ENCODE measurements at places on chromosomes 6 and 20.
A peak's percentile ranks its signal among the peaks of the same experiment; 100 is the strongest.

DNA sequence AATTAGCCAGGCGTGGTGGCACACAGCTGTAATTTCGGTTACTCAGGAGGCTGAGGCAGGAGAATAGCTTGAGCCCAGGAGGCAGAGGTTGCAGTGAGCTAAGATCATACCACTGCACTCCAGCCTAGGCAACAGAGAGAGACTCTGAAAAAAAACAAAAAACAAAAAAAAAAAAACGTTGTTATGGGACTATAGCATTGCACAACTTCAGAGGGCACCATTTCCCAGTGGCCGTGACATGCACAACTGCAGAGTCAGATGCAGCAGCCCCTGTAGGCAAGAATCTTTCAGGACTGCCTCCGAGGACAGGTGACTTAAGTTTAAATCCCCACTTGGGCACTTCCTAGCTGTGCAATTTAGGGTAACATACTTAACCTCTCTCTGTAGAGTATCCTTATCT, 64.0 kb downstream of the ZNF217 start:
- H3K4me1 ChIP-seq, result no peaks in the 10 kb centered on the region
- H3K27me3 ChIP-seq, result no peaks in the 10 kb centered on the region
- no peaks in the 10 kb centered on the region for H3K36me3 ChIP-seq
- H3K4me3 ChIP-seq, result no peak overlapping the region
- DNase-seq, result no peak

- no peak overlapping the region for H3K27ac ChIP-seq
- no peak for DNase-seq
- H3K27me3 ChIP-seq, result peaks cover 13% of the 10 kb centered on the region
- no peak overlapping the region for H3K4me3 ChIP-seq
Observed at GRCh38 chr6:7749478-7749877, 23.6 kb downstream of the BMP6 start.

GRCh38 chr20:4805663-4806449, 84.1 kb downstream of the PRND start:
- H3K27ac ChIP-seq, result no peak overlapping the region
- H3K4me1 ChIP-seq, result peaks cover 14% of the 10 kb centered on the region
- peaks cover 9% of the 10 kb centered on the region for H3K36me3 ChIP-seq

- H3K27me3 ChIP-seq, result no peaks in the 10 kb centered on the region
- H3K4me3 ChIP-seq, result peak overlapping the region; percentile 77
- peaks cover 5% of the 10 kb centered on the region for H3K4me1 ChIP-seq
- H3K36me3 ChIP-seq, result peaks cover 2% of the 10 kb centered on the region
- peak overlapping the region; percentile 79 for H3K27ac ChIP-seq
Observed at GRCh38 chr6:167827583-167828324, 1.0 kb downstream of the AFDN start.

DNA sequence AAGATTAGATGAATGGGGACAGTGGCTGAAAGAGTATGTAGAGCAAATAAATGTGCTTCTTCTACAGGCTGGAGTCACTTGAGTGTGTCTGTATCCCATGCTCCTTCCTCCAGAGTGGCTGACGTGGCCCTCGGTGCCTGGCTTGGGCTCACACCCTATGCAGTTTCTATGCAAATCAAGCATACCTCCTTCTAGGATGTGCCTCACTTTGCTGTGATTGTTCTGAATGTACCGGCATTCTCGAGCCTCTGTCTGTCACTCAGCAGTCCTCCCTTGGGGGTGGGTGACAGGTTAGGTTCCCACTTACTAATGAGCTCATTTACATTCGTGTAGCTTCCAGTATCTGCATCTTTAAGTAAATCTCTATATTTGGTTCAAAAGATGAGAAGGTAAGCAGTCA, 55.1 kb upstream of the HDDC2 start:
- H3K36me3 ChIP-seq, result no peaks in the 10 kb centered on the region
- no peak for DNase-seq
- no peak overlapping the region for H3K4me3 ChIP-seq
- H3K27me3 ChIP-seq, result peaks cover 29% of the 10 kb centered on the region
- peaks cover 17% of the 10 kb centered on the region for H3K4me1 ChIP-seq

DNA sequence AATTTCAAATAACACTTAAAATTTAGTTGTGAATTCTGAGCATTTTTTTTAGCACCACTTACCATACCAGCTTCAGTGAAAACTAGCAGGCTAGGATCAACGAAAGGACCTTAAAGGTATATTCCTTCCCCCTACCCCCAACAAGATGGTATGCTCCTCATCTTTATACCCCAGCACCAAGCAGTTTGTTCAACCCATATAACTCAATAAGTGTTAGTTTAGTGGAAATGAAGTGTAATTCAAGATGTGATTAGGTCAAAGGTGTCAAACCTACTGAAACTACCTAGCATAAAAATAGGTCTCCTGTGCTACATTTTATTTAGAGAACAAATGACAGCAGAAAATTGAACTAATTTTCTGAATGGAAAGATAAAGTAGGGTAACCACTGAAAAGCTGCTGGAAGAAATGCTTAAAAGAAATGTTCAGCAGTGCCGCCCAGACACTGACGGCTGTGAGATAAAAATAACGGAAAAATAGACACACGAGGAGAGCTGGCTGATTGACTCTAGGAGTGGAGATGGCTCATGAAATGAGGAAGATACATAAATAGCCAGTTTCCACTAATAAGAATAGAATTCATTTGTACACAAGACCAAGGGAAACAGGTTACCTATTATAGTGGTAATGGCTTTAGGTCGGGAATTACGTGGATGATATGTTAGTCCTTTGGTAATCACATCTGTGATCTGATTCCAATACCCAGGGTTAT, 94.8 kb downstream of the IPCEF1 start:
- no peak overlapping the region for H3K4me3 ChIP-seq
- no peaks in the 10 kb centered on the region for H3K27me3 ChIP-seq
- H3K27ac ChIP-seq, result no peak overlapping the region

DNA sequence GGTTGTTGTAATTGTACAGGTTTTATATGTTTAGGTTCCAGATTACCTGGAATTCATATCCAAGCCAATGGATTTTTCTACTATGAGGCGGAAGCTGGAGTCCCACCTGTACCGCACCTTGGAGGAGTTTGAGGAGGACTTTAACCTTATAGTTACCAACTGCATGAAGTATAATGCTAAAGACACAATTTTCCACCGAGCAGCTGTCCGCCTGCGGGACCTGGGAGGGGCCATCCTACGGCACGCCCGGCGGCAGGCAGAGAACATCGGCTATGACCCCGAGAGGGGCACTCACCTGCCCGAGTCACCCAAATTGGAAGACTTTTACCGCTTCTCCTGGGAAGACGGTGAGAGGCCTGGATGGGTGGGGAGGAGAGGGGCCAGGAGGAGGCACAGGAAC, 13.6 kb downstream of the BRPF3 start:
- no peak overlapping the region for H3K27ac ChIP-seq
- H3K27me3 ChIP-seq, result no peaks in the 10 kb centered on the region
- DNase-seq, result no peak
- H3K4me1 ChIP-seq, result no peaks in the 10 kb centered on the region
- no peak overlapping the region for H3K4me3 ChIP-seq

DNA sequence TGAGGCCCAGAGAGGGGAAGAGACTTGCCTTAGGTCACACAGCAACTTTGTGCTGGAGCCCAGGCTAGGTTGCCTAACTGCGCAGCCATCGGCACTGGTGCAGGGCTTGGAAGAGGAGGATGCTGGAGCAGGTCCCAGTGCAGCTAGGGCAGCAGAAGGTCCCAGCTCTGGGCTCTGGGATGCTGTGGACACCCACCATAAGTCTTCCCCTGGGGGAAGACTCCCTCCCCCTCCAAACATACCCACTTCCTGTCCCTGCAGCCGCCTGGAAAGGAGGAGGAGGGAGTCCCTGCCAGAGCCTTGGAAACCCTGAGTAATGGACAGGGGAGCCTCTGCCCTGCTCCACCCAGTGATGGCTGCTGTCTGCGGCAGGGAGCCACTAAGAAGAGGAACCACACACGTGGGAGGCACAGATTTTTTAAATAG, 93.6 kb downstream of the NCR2 start:
- DNase-seq, result no peak
- H3K27ac ChIP-seq, result no peak overlapping the region
- H3K36me3 ChIP-seq, result no peaks in the 10 kb centered on the region

GRCh38 chr20:15060265-15061060, 723.1 kb upstream of the FLRT3 start:
- H3K4me1 ChIP-seq, result peaks cover 14% of the 10 kb centered on the region
- no peak overlapping the region for H3K27ac ChIP-seq
- no peaks in the 10 kb centered on the region for H3K36me3 ChIP-seq
- H3K27me3 ChIP-seq, result no peaks in the 10 kb centered on the region
- no peak overlapping the region for H3K4me3 ChIP-seq

DNA sequence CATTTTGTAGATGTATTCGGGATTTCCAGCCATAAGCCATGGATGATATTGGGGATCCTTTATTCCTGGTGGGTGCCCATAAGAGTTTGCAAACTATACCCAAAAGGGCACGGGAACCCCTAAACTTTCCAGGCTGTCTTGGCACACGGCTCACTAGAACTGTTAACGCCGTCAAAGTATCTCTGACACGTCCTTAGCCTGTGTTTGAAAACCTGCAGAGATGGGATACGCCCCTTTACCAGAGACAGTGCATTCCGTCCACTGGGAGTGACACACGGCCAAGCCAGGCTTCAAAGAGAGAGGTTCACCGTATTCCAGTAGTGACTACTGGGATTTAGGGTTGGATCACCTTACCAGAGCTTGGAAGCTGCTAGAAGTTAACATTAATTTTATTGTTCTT, 95.0 kb downstream of the THBS2 start:
- no peak overlapping the region for H3K4me3 ChIP-seq
- no peaks in the 10 kb centered on the region for H3K27me3 ChIP-seq
- DNase-seq, result no peak
- no peak overlapping the region for H3K27ac ChIP-seq

GRCh38 chr20:58146081-58146745, 82.2 kb downstream of the ANKRD60 start:
- no peak for DNase-seq
- no peaks in the 10 kb centered on the region for H3K4me1 ChIP-seq
- no peak overlapping the region for H3K4me3 ChIP-seq
- no peak overlapping the region for H3K27ac ChIP-seq
- peaks cover 13% of the 10 kb centered on the region for H3K27me3 ChIP-seq

DNA sequence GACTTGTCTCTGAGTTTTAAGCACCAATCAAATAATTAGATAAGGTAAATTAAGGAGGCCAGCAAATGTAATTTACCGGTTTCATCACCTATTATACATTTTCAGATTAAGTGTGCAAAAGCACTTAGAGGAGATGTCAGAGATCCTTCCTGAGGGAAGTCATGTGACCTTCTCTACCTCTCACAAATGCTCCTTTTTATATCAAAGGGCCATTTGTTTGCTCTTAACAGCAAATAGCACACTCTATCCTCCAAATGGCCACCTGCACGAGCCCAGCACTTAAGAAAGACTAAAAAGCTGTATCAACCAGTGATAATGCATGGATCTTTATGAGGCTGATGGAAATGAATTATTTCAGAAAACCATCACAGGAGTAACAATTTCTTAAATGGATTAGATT, 149.4 kb downstream of the ELOVL4 start:
- peaks cover 9% of the 10 kb centered on the region for H3K4me1 ChIP-seq
- no peak for DNase-seq
- H3K27me3 ChIP-seq, result no peaks in the 10 kb centered on the region
- no peak overlapping the region for H3K27ac ChIP-seq

DNA sequence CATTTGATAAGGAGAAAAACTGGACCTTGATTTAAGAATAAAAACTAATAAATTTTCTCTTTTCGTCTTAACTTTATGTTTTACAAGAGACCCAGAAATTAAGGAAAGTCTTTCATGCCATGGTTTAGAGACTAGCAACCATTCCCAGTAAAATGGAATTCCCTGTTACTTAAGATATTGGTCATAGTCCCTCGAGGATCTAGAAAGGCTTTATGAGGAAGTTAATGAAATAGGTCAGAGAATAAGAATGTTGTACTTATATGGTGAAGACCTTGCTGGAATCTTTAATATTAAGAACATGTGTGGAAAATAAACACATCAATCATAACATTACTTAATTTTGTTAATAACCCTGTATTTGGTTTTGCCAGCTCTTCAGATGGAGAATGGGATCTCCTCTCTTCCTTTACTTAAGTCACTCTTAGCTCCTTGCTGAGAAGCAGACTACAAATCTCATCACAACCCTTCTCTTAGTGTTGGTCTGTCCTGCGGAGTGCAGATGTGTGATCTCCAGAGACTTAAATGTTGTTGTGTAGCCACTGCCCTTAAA, 382.9 kb downstream of the QKI start:
- no peaks in the 10 kb centered on the region for H3K36me3 ChIP-seq
- no peak overlapping the region for H3K4me3 ChIP-seq
- H3K27me3 ChIP-seq, result no peaks in the 10 kb centered on the region
- H3K27ac ChIP-seq, result no peak overlapping the region

GRCh38 chr20:8073024-8073832, 53.7 kb upstream of the TMX4 start:
- H3K4me1 ChIP-seq, result no peaks in the 10 kb centered on the region
- DNase-seq, result no peak
- H3K4me3 ChIP-seq, result no peak overlapping the region

- no peak overlapping the region for H3K27ac ChIP-seq
- peaks cover 6% of the 10 kb centered on the region for H3K27me3 ChIP-seq
- no peaks in the 10 kb centered on the region for H3K4me1 ChIP-seq
- H3K4me3 ChIP-seq, result no peak overlapping the region
- H3K36me3 ChIP-seq, result no peaks in the 10 kb centered on the region
Observed at GRCh38 chr20:41336711-41337492, 3.7 kb upstream of the LPIN3 start.

DNA sequence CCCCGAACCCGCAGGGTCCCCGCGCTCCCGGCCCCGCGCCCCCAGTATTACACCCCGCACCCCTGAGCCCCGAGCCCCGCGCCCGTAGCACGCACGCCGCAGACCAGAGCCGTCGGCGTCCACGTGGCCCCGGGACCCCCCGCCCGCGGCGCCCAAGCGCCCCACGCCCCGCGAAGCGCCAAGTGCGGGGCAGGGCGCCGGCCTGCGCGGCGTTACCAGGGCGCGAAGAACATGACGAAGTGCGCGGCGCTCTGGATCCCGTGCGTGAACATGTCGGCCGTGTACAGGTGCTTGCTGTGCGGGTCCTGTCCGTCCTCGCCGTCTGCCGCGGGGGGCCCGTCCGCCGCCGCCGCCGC, 312 bp downstream of the TXNDC5 start:
- H3K4me3 ChIP-seq, result peak overlapping the region; percentile 89
- no peaks in the 10 kb centered on the region for H3K36me3 ChIP-seq
- peaks cover 45% of the 10 kb centered on the region for H3K27me3 ChIP-seq
- DNase-seq, result no peak
- H3K27ac ChIP-seq, result no peak overlapping the region

GRCh38 chr6:148997865-148998264, 251.0 kb downstream of the UST start:
- no peaks in the 10 kb centered on the region for H3K27me3 ChIP-seq
- no peak for DNase-seq
- H3K4me1 ChIP-seq, result no peaks in the 10 kb centered on the region

DNA sequence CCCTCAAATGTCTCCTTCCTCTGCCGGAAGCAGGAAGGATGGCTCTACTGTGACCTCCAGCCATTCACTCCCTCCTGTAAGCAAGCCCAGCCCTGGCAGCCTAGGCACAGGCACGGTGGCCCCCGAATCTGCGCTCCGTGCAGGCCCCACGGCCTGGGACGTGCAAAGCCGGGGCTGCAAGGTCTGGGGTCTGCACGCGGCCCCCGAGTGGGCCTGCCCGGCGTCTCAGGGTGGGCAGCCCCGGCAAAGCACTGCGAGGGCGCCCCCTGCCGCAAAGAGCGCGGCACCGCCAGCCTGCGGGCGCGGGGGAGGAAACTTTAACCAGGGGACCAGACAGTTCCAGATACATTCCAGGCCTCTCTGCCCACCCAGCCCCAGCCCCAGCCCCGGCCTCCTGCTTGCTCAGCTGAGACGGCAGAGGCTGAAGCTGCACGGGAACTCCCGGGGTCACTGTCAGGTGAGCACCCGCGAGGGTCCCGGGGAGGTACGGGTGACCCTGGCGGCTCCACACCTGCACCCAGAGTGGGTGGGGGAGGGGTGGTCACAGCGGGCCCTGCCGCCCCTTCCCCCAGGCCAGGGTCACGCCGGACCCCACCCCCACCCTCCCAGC, 98.8 kb downstream of the ASXL1 start:
- peaks cover 21% of the 10 kb centered on the region for H3K4me1 ChIP-seq
- H3K4me3 ChIP-seq, result peak overlapping the region; percentile 53
- H3K36me3 ChIP-seq, result peaks cover 39% of the 10 kb centered on the region
- H3K27ac ChIP-seq, result peak overlapping the region; percentile 87
- no peaks in the 10 kb centered on the region for H3K27me3 ChIP-seq

Measured in neuronal stem cell (in vitro differentiated cells).